Stimulated activated CD8-positive, alpha-beta memory T cell treated with anti-CD3 and anti-CD28 coated beads, Interleukin-2, amount 100 ng/mL, for 1 hour (primary cell): ENCODE measurements at places on chromosomes 3 and 15.

- DNase-seq: no peak
Observed at GRCh38 chr3:69566275-69566674, 173.0 kb upstream of the MITF start.

GRCh38 chr3:120172070-120172469 lies 77.8 kb upstream of the GSK3B start:
- DNase-seq: no peak

GRCh38 chr15:37375519-37375918 lies 275.2 kb upstream of the MEIS2 start:
- no peak for DNase-seq

GRCh38 chr15:75663931-75664421 lies 16.3 kb downstream of the SNX33 start:
- no peak for DNase-seq

GRCh38 chr3:13504161-13504831 lies 24.2 kb downstream of the HDAC11 start:
- DNase-seq: no peak

DNA sequence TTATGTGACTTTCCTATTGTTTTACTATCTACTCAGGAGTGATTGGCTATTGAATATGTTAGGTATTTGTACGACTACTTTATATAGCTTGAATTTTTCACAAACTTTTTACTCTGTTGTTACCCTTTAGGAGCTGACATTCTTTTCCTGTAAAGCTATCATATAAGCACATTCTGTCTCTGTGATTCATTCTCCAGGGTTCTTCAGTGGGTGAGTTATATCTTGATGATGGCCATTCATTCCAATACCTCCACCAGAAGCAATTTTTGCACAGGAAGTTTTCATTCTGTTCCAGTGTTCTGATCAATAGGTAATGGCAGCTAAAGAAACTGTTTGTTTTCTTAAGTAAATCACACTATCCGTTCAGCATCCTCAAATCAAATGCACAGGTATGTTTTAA lies 10.1 kb upstream of the CAPN3 start:
- no peak for DNase-seq

GRCh38 chr3:177905173-177906125 lies 630.8 kb upstream of the KCNMB2 start:
- no peak for DNase-seq

DNA sequence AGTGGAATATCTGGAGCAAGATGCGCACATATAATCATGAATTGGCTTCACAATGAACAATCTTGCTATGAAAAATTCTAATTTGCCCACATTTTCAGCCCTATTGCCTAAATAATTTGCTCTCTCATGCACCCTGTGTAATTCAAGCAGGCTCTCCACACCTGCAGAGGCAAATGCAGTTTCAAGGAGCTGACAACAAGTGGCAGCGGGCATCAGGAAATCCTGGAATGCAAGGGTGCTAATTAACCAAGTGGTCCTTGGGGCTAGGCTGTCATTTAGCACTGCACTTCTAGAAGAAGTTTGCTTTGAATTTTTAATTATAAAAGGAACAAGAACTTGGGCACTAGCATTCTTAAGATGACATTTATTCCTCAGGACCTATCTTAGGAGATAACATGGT lies 56.3 kb upstream of the ICE2 start:
- DNase-seq: no peak

- DNase-seq: no peak
Observed at GRCh38 chr15:48025118-48025517, 95.7 kb upstream of the SLC24A5 start.

GRCh38 chr3:172359231-172359630 lies 89.0 kb downstream of the GHSR start:
- DNase-seq: no peak

GRCh38 chr3:25460751-25461150 lies 32.7 kb downstream of the RARB start:
- DNase-seq: no peak

GRCh38 chr3:9361691-9362388 lies 1.0 kb upstream of the THUMPD3 start:
- no peak for DNase-seq

- no peak for DNase-seq
Observed at GRCh38 chr3:8632402-8633237, 12.0 kb downstream of the SSUH2 start.

DNA sequence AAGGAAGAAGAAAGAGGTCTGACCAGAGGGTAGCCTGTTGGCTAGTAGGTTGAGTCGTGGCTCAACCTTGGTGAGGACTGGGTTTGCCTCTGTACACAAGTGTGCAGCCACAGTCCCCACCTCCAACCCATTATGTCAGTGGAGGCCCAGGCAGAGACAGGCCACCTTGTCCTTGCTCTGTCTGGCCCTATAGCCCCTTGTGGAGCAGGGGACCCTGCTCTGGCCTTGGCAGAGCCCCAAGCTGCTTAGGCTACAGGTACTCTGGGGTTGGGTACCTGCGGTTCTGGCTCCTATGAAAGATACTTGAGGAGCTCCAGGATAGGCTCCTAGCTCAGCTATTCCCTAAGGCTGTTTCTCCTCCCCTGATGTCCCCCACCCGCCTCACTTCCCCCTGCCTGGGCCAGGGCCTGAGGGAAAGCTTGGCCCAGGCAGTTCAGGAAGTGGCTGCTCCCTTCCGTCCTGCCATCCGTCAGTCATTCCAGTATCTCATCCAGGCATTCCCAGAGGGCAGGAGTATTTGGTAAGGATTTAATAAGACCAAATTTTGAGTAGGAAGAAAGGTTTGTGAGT lies 44.0 kb downstream of the FGD5 start:
- DNase-seq: no peak

GRCh38 chr3:69901802-69902201 lies 97.7 kb upstream of the SAMMSON start:
- DNase-seq: no peak

DNA sequence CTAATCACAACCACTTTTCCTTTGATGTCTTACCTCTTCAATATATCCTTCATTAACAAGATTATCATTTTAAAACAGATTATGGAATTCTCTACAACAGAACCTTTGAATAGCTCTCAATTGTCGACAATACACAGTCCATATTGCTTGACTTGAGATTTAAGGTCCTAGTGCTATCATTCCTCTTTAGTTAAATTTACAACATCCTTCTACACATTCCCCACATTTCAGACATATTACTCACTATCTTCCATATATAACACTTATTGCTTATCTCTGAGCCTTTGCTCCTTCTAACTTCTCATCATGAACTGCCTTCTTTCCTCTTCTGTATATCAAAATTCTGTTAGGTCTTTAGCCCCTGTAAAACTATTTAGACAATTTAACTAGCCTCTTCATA lies 247.0 kb downstream of the STXBP5L start:
- no peak for DNase-seq

- no peak for DNase-seq
Observed at GRCh38 chr3:121648219-121648958, 12.3 kb downstream of the HCLS1 start.

GRCh38 chr15:62972814-62973213 lies 69.7 kb upstream of the TPM1 start:
- DNase-seq: no peak

DNA sequence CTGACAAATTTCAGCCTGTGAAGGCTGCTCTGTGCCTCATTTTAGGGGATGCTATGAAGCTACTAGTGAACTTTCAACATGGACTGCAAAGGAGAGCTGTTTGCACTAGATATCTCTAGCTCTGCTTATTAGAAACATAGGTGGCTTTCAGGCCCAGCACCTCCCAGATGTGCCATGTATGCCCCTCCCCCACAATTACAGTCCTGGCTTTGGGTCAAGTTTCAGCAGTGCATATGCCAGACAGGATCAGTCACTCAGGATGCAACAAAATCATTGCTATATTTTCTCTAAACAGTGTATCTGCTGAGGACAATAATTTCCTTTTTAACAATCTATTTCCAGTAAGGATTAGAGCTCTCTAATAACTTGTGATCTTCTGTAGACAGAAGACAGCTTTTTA lies 178.8 kb upstream of the STAC start:
- DNase-seq: no peak

- no peak for DNase-seq
Observed at GRCh38 chr15:73879426-73879825, 6.1 kb downstream of the TBC1D21 start.

DNA sequence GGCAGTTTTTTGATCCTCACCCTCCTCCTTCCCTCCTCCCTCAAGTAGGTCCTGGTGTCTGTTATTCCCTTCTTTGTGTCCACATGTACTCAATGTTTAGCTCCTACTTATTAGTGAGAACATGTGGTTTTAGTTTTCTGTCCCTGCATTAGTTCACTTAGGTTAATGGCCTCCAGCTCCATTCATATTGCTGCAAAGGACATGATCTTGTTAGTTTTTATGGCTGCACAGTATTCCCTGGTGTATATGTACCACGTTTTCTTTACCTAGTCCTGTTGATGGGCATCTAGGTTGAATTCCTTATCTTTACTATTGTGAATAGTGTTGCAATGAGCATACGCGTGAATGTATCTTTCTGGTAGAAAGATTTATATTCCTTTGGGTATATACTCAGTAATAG lies 61.7 kb upstream of the FGF7 start:
- DNase-seq: no peak

- DNase-seq: no peak
Observed at GRCh38 chr3:42492508-42493080, 9.8 kb upstream of the VIPR1 start.

- DNase-seq: no peak
Observed at GRCh38 chr15:39804026-39804425, 21.4 kb upstream of the FSIP1 start.

- DNase-seq: no peak
Observed at GRCh38 chr3:23696842-23697241, 108.9 kb upstream of the UBE2E1 start.

- no peak for DNase-seq
Observed at GRCh38 chr15:81852411-81853149, 193.2 kb downstream of the MEX3B start.

DNA sequence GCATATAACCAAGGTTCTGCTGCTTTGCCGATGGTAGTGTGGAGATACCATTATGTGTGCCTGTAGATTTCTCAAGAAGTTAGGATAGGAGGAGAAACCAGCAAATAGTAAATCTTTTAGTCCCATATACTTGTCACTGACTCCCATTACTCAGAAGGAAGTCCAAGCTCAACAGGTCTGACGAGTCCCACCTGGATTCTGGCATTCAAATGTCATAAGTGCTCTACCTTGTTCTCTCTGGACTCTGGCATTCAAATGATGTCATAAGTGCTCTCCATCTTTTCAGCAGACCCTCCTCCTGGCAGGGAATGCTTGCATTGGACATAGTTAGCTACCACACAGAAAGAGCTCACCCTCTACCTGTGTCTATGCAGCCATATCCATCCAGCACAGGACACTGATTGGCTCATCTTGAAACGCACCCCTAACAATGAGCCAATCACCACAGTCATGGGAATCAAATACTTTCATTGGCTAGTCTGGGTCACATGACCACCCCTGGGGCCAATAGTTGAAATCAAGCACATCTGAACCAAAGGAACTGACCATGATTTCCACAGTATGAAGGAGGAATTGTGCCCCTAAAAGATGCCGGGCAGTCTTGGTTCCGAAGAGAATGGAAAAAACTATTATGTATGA lies 205.0 kb upstream of the ADAMTS9 start:
- no peak for DNase-seq

GRCh38 chr15:48859426-48859825 lies 18.5 kb upstream of the EID1 start:
- DNase-seq: no peak

DNA sequence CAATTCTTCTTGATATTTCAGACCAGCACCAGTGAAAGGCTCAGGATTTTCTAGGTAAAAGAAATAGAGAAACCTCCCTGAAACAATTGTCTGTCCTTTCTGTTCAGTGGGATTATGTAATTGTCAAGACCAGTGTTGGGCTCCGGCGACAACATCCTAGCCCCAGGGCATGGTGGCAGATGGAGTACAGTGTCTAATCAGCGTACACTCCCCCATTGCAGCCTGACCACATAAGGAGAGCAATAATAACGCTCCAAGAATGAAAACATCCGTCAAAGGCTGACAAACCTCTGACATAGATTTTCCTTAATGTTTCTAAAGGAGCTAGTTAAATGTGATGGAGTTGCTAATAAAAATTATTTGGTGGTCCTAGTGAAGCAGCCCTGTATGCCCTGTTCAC lies 144.6 kb downstream of the EBLN2 start:
- no peak for DNase-seq

GRCh38 chr3:173618703-173619102 lies 221.2 kb downstream of the NLGN1 start:
- no peak for DNase-seq

- no peak for DNase-seq
Observed at GRCh38 chr3:126003447-126004190, 34.6 kb downstream of the ROPN1B start.

- no peak for DNase-seq
Observed at GRCh38 chr3:135213822-135214221, 418.8 kb downstream of the EPHB1 start.

DNA sequence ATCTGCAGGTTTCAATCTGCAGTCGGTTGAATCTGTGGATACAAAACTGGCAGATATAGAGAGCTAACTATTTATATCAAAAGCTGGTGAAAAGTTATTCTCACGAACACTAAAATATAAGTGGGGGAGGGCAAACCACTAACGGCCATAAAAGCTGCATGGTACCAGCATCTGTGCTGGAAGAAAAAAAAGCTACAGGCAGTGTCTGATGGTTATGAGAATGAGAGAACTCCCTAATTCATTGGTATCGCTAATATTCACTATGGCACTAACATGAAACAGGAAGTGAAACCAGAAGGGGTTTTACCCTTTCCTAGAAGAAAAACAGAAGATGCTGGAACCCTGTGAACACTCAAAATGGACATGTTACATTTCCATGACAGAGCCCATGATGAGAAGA lies 15.9 kb downstream of the CEP70 start:
- DNase-seq: no peak

GRCh38 chr3:97612632-97613031 lies 151.9 kb upstream of the ARL6 start:
- no peak for DNase-seq
